Activated naive CD4-positive, alpha-beta T cell treated with Interleukin-2 at 50 U/mL for 16 hours (primary cell): ENCODE measurements at places on chromosomes 1 and 21.

- no peak for DNase-seq
Observed at GRCh38 chr1:86507935-86508582, 38.8 kb upstream of the CLCA4 start.

DNA sequence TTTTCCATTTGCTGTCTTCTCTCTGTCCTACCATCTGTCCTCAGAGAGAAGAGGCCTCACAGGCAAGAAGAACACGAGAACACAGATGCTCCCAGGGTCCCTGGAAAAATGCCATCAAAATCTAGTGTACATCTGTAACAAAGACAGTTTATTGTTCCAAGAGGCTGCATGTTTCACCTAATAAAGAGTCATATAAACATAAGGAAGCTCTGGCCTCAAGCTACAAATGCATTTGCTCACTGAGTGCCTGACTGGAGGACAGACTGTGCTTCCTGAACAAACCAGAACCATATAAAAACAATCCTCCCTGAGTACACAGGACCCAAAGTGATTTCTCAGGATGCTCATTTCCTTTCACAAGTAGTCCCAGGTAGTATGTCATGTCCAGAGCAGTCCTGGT, 76.3 kb upstream of the SLC44A3 start:
- DNase-seq: no peak

- DNase-seq: no peak
Observed at GRCh38 chr21:32281531-32281930, 2.7 kb upstream of the MIS18A start.

DNA sequence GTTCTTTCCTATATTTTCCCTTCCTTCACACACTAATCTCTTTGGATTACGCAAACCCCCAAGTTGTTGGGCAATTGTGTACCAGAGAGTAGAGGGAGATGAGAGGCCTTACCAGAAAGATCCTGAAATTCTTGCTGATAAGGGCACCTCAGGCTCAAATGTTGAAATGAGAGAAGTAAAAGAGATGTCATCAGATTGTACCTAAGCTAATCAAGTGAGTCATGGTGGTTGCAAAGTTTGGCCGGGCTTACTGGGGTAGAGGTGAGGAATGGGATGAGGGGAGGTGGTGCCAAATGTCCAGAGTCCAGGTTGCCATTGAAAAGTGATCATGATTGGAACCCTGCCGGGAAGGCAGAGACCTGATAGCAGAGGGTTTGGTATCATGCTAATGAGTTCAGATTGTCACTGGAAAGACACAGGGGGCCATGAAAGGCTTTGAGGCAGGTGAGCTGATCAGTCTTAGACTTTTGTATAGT, 43.1 kb downstream of the OPTC start:
- no peak for DNase-seq
